ENCODE measurements at places on chromosomes 4 and X.

GRCh38 chr4:118883861-118884260 is 4.8 kb upstream of the SYNPO2 start:
- no peak for DNase-seq

DNA sequence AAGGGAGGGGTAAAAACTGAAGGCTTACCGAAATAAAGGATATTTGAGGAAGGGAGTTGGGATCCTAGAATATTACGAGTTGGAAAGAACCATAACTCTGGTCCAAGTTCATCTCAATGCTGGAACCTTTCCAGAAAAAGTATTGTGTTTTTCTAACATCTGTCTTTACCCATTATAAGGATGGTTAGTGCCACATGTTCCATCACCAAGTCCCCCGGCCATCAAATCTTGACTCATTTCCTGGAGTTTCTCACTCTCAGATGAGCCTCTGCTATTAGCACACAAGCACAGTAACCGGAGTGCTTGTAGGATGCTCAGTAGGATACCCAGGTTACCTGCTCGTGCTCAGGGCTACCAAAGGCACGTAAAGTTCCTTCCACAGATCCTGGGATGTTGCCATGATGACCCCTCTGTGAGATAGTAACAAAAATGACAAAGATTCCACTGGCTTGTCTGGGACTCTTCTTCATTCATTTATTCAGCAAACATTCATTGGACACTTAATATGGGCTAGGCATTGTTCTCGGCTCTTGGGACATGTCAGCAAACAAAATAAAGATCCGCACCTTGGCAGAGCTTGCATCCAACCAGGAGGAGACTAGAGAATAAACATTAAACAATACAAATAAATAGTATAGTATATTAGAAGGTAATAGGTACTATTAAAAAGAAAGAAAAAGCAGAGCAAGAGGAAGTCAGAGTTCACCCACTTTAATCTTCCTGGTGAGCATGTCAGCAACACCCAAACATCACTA is 36.3 kb downstream of the PKD2 start:
- no peak for DNase-seq

GRCh38 chr4:8559524-8560264 is 20.5 kb upstream of the GPR78 start:
- DNase-seq = no peak

DNA sequence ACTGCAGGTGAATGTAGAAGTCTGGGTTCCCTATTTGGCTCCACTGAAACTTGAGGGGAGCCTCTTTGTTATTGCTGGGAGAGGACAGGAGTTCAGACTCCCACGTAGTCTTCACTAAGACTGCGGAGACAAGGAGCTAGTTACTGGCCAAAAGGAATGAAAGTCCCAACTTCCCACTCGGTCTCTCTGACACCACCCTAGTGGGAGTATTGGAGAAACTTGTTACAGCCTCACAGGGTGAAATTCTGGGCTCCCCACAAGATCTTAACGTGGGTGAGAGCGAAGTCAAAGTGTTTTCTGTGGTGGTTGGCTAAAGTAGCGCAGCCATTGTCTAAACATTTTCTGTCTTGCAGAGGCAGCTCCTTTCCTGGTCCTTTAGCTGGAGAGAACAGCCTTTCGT is 13.5 kb downstream of the MYOZ2 start:
- no peak for DNase-seq

DNA sequence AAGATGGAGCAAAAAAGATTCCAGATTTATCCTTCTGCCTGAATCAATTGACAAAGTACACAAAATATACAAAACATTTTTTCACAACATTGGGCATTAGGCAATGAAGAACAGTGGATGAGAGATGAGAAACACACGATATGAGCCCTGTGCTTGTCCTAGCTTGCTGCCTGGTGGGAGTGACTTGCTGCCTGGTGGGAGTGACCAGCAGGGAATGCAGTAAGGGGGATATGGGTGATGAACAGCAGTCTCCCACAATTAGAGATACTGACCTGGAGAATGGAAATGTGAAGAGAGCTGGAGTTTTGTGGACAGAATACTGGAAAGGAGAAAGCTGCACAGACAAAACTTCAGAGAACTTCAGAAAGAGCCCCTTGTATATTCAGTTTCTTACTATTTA is 629.4 kb upstream of the FRG1 start:
- no peak for DNase-seq

GRCh38 chr4:121253961-121254360 is 89.8 kb upstream of the TNIP3 start:
- DNase-seq = no peak

DNA sequence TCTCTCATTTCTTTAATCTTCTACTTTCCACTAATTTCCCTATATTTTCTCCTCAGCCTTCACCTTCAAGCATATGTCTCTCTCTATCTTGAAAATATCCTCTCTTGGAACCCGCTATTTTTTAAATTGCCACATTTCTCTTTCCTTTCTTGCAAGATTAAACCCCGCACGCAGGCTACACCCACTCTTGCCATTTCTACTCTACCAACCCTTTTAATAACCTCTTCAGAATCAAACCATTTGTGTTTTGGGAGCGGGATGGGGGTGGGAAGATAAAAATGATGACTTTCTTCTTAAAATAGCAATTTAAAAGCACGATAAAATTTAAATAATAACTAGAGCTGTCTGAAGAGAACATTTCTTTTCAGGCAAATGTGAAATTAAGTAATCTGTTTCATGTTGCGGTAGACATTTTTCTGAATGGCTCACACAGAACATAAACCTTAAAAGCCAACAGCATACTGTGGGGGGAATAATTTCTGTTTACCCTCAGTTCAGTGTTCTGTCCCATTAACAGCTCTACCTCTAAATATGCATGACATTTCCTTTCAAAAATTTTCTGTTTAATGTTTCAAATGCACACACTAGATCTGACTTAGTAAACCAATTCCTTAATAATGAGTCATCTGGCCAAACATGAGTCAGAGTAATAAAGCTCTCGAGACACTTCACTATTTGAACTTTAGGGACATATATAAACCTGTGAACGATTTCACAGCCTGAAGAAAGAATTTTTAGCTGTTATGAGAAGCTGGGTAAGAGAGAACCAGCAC is 20.5 kb downstream of the ARSJ start:
- no peak for DNase-seq

DNA sequence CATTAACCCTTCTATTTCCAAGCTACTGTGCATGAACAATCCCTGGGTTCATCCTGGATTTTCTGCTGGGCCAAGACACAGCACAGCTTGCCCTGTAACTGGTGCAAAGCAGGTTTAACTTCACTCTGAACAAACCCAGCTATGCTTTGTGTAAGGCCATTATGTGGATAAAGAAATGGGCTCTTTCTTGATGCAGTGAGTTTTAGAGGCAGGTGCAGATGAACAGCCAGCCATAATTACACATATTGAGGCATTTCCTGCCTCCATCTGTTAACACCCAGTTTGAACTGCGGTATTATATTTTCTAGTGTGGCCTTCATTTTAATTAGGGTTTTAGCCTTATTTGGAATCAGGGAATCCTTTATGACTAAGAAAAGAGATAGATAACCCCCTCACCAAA is 68.7 kb upstream of the ARX start:
- DNase-seq = no peak

DNA sequence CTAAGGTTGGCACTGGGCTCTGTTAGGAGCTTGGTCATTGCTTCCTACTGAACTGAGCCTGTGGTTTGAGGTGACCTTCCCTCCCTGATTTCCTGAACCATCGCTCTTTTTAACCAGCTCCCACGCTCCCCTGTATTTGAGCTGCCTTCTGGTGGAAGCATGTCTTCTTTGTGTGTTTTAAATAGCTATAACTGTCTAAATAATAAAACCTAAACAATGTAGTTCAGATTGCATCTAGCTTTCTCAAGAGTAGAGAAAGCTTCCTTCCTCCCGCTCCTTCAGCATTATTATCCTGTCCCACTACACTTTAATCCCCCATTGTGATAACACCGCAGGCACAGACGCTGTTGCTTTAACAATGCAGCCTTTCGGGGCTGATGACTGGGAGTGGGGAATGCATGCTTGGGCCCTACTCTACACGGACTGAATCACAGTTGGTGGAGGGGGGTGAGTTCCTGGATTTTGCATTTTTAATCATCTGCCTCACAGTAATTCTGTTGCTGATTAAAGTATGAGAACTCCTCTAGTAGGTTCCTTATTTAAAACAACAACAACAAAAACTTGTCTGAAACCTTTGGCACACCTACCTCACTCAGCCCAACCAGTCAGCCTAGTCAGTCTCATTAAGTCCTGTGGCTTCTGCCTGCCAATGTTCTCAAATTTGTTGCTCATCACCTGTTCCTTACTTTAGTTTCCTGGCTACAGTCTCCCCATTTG is 6.6 kb downstream of the SMS start:
- no peak for DNase-seq

DNA sequence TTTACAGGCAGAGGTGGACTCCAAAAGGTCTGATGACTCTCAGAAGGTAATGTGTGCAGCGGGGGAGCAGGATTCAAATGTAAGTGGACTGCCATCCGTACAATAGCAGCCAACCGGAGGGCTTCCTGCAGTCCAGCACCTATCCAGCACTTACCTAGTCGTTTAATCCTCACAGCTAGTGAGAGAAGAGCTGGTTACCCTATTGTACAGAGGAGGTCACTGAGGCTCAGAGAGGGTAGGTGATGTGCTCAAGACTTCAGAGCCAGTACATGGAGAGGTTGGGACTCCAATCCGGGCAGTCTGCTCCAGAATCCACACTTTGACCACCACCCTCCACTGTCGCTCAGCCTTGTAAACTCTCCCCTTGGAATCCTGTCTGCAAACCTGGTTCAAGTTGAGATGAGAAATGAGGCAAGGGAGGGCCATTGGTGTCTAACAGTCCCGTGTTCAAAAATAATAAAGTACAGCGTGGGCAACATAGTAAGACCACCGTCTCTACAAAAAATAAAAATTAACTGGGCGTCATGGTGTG is 22.5 kb upstream of the JAKMIP1 start:
- DNase-seq = no peak

DNA sequence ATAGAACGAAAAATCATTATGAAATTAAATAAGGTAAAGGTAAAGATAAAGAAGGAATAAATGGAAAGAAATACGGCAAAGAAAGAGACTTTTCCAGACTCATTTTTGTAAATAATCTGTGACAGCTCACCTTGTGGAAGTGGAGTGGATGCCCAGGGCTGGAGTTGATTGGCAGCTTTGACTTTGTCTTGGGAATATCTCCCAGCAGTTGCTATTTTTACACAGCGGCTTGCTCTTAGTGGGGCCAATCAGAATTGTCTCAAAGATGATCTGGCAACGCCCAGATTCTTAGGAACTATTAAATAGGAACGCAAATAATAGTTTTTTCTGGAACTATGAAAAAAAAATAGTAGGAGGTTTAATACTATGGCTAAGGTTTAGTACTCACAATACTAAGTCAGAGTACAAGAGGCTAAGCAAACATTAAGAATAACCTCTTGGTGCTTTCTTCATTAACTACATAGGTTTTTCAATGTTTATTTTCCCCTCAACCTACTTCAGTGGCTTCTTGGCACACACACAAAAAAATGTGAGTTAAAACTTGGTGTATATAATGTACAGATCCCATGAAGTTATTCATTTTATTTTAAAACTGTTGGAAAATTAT is 132.7 kb downstream of the TRAM1L1 start:
- DNase-seq = no peak

GRCh38 chr4:144955104-144955503 is 142.9 kb downstream of the ANAPC10 start:
- no peak for DNase-seq

DNA sequence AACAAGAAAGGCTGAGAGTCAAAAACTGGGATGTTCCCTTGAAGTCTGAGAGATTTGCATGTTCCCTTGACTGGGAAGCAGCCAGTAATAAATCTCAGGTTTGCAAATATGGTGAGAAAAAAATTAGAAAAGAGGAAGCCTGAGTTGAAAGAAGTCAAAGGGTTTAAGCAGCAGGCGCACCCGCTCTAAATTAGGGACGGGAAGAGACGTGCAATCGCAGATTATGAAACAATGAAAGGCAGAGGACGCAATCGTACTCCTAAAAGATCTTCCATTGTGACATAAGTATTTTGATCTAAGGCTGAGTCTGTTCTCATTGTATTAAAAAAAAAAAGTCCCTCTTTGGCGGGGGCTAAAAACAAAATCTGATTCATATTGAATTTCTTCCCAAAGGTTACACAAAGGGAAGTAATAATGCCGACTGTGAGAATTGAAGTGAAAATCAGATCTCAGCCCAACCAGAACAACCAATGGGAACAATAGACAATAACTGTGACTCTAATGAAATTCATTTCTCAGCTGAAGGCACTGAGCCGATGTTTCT is 28.2 kb downstream of the SAT1 start:
- DNase-seq = no peak

DNA sequence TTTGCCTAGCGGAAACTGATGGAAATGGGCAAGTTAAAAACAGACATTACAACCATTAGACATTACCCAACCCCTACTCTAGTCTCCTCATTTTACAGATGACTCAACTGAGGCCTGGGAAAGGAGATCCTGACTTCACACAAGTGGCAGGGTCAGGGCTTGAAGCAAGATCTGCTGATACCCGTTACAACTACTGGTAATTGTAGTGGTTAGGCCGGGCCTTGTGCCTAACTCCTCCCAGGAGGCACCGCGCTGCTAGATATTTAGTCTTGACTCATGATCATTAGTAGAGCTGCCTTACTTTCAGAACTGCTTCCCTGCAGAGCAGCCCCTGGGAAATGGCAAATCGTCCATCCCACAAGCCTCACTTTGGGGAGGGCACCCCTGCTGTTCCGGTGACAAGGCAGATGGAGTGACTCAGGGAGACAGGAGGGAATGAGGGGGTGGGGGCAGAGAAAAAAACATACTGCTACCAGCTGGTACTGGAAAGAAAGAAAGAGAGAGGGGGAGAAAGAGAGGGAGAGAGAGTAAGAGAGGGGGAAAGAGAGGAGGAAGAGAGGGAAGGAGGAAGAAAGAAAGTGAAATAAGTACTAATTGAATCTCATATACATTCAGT is 12.2 kb downstream of the ARHGEF6 start:
- DNase-seq = no peak

DNA sequence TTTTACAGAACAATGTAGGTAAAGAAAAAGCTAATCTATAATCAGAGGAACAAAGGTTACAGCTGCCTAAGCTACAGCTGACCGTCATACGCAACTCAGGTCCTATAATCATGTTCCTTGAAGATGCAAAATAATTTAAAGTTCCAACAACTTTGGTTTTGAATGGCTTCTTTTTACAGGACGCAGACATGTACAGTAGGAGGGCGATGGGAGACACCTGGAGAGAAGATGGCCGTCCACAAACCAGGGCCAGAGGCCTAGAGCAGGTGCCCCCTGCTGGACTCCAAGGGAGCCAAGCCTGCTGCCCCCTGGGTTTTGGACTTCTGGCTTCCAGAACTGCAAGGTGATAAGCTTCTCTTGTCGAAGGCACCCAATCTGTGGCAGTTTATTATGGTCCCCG is 10.6 kb downstream of the HGFAC start:
- no peak for DNase-seq

DNA sequence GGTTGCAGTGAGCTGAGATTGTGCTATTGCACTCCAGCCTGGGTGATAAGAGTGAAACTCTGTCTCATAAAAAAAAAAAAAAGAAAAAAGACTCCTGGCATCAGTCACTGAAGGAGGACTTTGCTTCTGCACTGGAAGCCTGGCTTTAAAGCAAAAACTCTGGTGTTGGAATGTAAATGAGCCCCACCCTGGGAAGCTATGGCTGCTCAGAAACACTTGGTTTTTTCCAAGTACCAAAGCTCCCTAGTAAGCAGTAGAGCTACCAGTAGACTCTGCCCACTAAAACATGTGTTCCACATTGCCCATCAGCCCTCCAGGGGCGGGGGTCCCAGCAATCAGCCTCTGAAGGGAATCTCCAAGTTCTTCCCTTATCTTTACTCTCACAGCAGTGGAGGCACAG is 154.4 kb downstream of the SHROOM3 start:
- DNase-seq = no peak

Data from D721Med (cell line).